ENCODE measurements at places on chromosomes 11 and 22.
A peak's percentile ranks its signal among the peaks of the same experiment; 100 is the strongest.

- DNase-seq: no peak
Observed at GRCh38 chr11:130145975-130146776, 13.4 kb upstream of the ST14 start.

GRCh38 chr11:122342089-122342744 lies 226.2 kb upstream of the BLID start:
- peak; percentile 22 for DNase-seq

GRCh38 chr11:119787074-119787461 lies 58.1 kb upstream of the NECTIN1 start:
- no peak for DNase-seq

DNA sequence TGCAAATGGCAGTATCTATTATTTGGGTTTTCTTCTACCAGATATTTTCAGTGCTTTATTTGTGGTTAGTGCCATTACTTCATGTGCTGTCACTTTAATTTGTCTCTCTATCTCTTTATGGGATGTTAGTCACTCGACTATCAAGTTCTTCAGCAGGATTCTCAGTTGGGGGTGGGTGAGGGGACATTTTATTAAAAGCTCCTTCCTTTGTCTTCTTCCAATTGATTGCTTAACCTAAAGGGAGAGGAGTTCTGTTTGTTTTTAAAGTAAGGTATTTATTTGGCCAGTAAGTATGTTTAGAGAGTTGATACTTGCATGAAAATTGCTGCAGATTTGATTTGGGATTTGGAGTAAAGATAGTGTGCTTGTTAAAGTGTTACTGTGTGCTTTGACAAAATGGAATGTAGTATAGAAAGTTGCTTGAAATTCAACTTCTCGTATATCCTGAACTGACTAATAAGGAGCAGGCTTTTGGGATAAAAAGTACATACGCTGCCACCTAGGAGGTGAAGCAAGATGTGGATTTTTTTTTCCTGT lies 10.3 kb downstream of the YAP1 start:
- DNase-seq: no peak

GRCh38 chr11:34836958-34837856 lies 79.0 kb downstream of the APIP start:
- DNase-seq: peak; percentile 1

GRCh38 chr11:129023968-129024676 lies 81.5 kb upstream of the TP53AIP1 start:
- DNase-seq: no peak

GRCh38 chr11:116710001-116710674 lies 62.6 kb downstream of the BUD13 start:
- no peak for DNase-seq

DNA sequence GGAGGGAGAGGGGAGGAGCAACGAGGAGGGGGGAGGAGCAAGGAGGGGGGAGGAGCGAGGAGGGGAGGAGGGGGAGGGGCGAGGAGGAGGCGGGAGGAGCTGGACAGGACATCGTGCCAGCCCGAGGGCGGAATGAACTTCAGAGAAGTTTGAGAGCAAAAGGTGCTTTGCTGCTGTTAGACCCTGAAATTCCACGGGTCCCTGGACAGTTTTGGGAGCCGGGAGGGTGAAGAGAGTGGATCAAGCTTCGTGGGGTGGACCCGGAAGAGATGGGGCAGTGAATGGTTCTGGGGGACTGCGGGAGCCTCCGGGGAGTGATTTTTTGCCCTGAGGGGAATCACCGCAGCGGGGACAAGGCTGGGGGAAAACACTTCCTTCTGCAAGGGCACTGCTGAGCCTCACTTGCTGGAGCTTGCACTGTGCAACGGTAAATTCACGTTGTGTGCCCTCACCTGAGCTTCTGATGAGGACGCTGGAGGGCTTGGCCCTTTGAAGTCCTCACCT lies 10.7 kb upstream of the NLRP6 start:
- peak; percentile 60 for DNase-seq

DNA sequence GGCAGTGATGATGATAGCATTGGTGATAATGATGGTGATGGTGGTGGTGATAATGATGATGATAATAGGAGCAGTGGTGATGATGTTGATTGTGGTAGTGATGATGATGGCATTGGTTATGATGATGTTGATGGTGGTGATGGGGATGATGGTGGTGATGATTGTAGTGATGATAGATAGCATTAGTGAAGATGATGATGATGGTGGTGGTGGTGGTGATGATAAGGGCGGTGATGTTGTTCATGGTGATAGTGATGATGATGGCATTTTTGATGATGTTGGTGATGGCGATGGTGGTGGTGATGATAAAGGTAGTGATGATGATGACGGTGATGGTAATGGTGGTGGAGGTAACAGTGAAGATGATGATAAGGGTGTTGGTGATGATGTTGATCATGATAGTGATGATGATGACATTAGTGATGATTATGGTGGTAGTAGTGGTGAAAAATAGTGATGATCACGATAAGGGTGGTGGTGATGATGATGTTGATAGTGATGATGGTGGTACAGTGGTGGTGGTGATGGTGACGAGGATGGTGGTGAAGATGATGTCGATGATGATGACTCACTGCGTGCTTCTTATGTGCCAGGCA lies 93.0 kb downstream of the MPPED1 start:
- DNase-seq: no peak

- no peak for DNase-seq
Observed at GRCh38 chr11:65853246-65853979, 4.6 kb downstream of the CFL1 start.

- DNase-seq: peak; percentile 15
Observed at GRCh38 chr22:34414467-34415440, 494.5 kb upstream of the LARGE1 start.

DNA sequence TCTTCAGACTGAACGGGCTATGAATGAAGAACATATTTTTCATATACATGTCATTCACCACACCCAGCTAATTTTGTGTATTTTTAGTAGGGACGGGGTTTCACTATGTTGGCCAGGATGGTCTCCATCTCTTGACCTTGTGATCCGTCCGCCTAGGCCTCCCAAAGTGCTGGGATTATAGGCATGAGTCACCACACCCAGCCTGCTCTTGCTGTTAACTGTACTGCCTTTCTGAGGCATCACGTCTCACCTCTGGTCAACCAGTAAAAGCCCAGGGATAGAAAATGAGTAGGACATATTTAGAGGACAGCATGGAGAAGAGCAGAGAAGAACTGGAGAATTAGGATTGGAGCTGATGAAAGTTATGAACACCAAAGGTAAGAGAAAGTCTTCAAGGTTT lies 55.6 kb downstream of the APOL3 start:
- DNase-seq: no peak

DNA sequence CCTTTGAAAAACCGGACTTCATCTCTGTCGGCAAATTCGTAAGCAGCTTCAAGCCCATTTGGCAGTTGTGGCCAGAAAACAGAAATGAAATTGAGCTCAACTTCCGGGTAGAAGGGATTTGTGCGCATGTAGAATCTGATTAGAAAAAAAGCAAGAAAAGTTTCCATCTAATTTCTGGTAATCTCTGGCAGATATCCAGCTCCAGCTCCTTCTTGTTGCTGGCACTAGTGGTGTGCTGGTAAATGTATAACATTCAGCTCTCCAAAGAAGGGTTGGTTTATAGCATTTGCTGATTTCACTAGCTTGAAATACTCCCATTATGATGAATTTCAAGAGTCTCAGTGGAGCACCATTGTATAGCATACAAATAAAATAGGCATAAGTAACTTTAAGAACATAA lies 5.4 kb downstream of the MMP1 start:
- no peak for DNase-seq

GRCh38 chr11:92667486-92668152 lies 301.8 kb upstream of the MTNR1B start:
- no peak for DNase-seq

DNA sequence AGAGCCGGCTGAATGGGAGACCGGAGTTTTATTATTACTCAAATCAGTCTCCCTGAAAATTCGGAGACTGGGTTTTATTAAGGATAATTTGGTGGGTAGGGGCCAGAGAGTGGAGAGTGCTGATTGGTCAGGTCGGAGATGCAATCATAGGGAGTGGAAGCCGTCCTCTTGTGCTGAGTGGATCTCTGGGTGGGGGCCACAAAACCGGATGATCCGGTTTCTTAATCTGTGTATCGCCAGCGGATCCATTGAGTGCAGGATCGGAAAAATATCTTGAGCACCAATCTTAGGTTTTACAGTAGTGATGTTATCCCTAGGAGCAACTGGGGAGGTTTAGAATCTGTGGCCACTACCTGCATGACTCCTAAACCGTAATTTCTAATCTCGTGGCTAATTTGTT lies 886 bp upstream of the NIPSNAP1 start:
- no peak for DNase-seq

DNA sequence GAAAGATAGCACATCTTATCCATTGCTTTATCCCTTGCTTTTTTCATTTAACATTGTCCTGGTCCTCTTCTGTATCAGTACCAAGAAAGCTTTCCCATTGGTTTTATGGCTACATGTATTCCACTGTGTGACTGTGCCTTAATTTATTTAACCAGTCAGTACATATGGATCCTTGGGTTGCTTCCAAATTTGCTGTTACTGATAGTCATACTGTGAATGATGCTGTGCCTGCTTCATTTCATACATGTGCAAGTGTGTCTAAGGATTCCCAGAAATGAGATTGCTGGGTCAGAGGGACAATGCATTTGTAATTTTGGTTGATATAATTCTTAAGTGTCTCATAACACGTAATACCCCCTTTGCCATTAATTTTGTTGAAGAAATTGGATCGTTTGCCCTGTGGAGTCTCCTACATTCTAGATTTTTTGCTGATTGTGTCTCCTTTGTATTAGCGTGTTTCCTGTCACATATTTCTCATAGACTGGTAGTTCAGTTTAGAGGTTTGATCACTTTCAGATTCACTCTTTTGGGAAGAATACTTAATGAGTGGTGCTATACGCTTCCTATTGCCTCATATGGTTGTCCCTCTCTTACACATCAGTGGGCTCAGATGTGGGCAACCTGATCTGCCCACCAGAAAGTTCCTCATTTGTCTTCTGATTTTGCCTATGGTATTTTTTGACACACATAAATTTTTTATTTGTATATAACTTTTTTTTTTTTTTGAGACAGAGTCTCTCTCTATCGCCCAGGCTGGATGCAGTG lies 35.3 kb downstream of the MYBPC3 start:
- DNase-seq: peak; percentile 75

DNA sequence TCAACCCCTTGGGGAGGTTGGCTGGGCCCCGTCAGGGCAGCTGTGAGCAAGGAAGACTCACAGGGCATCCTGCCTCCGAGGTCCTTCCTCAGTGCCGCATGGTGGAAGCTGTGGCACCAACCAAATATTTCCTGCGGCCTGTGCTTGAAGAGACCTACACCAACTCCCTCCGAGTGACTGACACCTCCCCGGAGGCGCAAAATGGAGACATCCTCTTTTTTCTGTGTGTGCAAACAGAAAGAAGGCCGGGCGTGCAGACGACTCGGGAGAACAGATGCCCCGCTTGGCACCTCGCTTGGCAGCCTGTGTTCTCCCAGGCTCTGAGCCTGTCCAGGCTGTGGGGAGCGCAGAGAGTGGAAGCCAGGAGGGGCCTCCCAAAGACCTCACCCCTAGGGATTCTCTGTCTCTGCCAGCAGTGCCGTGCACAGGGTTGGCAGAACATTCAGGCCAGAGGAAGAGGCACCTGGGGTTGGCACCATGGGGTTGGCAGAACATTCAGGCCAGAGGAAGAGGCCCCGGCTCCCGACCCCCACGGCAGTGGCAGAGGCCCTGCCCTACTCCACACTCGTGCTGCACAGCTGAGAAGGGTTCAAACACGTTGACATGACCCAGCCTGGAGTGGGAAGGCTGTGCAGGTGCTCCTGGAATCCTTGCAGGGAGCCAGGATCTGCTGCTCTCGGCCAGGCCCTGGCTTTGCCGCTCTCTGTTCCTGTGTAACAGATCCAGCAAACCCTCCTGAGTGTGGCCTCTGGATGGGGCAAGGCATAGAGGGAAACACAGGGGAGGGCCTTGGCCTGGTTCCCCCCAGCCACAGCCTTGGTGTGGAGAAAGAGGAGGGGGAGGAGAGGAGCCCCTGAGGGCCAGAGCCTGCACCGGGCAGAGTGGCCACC lies 805.5 kb downstream of the BRD1 start:
- DNase-seq: no peak

- DNase-seq: no peak
Observed at GRCh38 chr11:13962562-13963168, at the start of gene SPON1. TSS of gene SPON1 (plus strand) at chr11:13962723. CDS start at chr11:13962905, 182 bp downstream.

GRCh38 chr11:26326793-26327400 lies 5.0 kb upstream of the ANO3 start:
- DNase-seq: no peak

GRCh38 chr22:28063656-28064055 lies 144.6 kb upstream of the PITPNB start:
- DNase-seq: no peak

GRCh38 chr11:45576461-45577215 lies 88.8 kb downstream of the CHST1 start:
- DNase-seq: no peak

- DNase-seq: no peak
Observed at GRCh38 chr11:127859941-127860354, 727.4 kb downstream of the ETS1 start.

DNA sequence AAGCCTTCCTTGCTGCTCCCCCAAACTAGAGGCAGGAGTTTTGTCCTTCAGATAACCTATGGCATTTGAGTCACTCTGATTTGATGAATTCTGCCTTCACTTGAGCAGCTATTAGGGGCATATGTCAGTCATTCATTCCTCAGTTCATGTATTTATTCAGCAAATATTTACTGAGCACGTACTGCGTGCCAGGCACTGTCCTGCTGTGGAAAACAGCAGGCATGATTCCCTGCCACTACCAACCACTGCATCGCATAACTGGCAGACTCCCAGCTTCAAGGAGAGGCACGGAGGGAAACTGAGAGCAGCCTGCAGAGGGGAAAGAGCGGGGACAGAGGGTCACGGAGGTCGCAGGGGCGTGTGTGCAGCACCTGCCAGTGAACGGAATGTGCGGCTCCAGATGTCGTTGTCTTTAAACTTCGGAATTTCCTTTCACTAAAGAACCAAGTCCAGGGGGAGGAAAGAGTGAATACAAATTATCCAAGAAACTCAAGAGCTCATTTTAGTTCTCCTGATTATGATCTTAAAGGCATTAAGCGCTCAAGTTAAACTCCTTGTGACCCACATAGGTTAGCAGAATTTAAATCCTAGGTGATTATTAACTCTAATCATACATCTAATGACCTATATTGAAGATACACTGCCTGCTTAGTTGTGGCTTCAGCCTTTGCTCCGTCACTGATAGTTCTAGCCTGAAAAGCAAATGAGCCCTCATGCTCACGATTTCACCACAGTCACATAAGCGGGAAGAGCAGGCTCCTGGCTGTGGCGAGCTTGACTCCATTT lies 12.6 kb downstream of the PPARA start:
- DNase-seq: no peak

DNA sequence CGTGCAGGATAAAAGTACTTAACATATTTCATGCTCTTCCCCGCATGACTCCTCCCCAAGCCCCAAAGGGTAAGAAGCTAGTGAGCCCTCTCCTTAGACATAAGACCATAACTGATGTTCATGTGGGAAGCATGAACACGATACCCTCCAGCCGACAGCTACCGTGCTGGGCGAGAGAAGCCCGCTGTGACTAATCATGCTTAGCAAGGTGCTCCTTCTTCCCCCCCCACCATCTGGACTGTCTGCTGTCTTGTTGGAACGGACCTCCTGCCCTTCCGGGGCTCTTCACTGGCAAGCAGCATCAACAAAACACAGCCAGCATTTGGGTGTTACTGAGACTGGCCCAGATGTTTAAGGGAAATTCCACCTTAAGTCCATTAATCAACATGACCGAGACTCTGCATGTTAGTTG lies 200.6 kb downstream of the DBX1 start:
- DNase-seq: no peak

All from inflammatory macrophage treated with lipopolysaccharide for 4 hours (primary cell).